ENCODE measurements at places on chromosomes 3 and 15.

GRCh38 chr3:119898478-119899191, 116.7 kb downstream of the NR1I2 start:
- no peak for DNase-seq

- no peak for DNase-seq
Observed at GRCh38 chr3:126781406-126781805, 77.4 kb downstream of the CHCHD6 start.

GRCh38 chr3:63364495-63364894, 86.4 kb downstream of the SYNPR start:
- no peak for DNase-seq

DNA sequence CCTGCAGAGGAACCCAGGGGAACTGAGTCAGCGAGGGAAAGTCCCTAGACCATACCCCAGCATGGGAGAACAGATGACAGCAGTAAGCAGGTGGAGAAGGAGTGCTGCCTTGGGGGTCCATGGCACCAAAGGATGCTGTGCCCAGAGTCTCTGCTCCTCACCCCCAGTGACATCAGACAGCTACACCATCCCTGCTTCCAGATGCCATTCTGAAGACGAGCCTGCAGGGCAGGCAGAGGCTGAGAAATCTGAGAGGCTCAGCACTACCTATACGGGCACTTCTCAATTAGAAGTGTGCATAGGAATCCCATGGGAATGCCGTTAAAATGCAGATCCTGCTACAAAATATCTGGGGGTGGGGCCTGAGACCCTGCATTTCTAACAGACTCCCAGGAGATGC, 211.3 kb upstream of the NSMCE3 start:
- no peak for DNase-seq

DNA sequence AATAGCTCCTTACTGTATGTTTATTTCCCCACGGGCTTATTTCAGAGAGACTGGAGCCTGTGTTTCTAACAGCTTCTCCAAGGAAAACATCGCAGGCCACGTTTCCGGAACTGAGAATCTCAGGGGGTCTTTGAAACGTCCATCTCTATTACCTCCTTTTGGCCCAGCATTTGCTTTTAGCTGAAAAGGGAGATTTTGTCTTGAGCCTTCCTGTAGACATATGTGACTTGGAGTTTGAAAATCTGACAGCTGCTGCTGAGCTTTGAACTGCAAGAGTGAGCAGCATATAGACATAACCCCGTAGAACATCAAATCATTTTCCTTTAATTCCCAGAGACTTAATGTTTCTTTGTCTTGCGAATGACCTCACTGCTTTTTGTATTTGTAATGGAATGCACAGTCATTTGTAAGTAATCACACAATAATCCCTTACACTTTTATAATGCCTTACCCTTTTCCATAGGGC, 54.6 kb downstream of the LPP start:
- DNase-seq = no peak

- no peak for DNase-seq
Observed at GRCh38 chr3:143848704-143849103, 436 bp upstream of the SLC9A9 start.

- no peak for DNase-seq
Observed at GRCh38 chr15:59217876-59218498, 11.3 kb downstream of the LDHAL6B start.

- DNase-seq = no peak
Observed at GRCh38 chr3:79810581-79810980, 42.8 kb upstream of the ROBO1 start.

GRCh38 chr15:91468871-91469580, 369.0 kb downstream of the SV2B start:
- DNase-seq = no peak

DNA sequence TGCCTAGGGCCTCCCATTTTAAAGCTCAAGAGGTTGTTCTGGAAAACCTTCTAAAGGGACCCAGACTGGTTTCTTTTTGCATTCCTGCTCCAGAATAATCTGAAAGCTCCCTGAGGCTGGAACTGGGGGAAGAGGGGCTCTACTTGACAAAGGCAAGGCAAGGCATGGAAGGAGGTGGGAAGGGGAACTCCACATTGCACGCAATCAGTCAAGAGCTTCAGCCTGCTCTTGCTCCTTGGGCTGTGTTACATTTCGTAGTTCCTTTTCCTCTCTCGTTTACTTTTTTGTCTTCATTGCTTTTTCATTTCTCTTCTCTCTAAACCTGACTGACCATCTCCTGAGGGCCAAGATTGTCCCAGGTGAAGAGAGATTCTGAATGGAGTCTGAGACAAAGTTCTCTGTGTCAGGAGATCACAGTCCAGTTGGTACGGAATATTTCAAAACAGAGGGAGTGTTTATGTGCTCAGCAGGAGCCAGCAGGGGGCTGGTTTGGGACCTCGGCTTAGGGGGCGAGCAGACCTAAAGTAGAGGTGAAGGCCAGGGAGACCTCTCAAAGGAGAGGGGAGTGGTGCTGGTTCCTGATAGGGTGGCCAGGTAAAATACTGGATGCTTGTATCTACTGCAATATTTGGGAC, 6.0 kb upstream of the KCTD6 start:
- DNase-seq = no peak

- DNase-seq = no peak
Observed at GRCh38 chr3:109784285-109784684, 446.9 kb upstream of the DPPA4 start.

DNA sequence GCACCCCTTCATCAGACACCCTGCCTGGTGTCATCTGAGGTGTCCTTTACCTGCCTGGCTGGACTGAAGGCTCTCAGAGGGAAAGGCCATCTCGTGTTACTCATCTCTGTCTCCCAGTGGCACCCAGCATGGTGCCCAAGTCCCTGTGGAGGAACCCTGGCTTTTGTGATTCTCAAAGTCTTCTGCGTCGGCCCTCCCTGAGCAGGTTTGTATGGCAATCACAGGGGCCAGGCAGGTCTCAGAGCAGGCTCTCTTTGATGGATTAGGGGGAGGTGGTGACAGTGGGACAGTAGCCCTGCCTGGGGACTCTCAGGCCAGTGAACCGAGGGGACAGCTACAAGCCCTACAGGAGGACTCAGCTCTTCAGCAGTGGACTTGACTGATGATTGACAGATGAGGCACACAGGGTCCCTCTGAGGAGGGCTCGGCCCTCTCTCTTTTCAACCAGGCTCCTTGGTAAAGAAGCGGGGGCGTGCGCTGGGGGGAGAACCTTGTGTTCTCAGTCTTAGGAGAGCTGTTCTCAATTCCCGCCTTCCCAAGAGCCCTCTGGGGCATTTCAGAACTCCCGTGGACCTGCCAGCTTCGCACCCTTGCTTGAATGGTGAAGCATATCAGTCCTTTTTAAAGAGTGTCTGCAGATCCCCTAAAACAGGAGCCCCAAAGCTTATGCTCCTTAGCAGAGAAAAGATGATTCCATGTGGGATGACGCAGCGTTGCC, 108.3 kb downstream of the VGLL4 start:
- DNase-seq = no peak

DNA sequence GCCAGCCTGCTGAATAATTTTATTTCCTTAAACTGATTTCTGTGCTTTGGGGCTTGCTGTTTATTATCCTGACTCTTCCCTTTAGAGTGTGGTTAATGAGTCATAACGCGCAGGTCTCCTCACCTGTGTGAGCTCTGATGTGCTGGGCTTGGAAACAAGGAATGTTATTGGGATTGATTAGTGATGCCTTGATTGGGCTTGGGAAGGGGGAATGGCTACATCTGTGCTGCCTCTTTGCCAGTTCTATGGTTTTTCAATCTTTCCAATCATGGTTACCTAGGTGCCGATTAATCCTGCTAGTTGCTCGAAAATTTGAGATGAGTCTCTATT, 161.0 kb downstream of the THSD4 start:
- no peak for DNase-seq

DNA sequence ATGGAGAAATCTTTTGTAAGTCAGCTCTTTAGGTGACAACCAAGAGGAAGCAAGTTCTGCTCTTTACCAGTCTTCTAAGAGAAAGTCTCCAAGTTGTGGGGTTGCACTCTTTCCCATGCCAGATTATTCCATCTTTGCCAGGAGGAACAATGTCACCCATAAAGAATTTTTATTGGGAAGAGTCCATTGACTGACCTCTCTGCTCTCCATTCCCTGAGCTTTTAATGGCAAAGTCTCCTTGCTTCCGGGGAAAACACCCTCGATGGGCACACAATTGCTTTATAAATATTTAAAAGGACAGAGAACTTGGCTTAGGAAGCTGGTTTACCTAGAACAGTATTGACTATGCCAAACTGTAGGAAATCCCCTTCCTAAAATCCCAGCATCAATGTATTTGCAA, 19.9 kb upstream of the UBE2E1 start:
- DNase-seq = no peak

DNA sequence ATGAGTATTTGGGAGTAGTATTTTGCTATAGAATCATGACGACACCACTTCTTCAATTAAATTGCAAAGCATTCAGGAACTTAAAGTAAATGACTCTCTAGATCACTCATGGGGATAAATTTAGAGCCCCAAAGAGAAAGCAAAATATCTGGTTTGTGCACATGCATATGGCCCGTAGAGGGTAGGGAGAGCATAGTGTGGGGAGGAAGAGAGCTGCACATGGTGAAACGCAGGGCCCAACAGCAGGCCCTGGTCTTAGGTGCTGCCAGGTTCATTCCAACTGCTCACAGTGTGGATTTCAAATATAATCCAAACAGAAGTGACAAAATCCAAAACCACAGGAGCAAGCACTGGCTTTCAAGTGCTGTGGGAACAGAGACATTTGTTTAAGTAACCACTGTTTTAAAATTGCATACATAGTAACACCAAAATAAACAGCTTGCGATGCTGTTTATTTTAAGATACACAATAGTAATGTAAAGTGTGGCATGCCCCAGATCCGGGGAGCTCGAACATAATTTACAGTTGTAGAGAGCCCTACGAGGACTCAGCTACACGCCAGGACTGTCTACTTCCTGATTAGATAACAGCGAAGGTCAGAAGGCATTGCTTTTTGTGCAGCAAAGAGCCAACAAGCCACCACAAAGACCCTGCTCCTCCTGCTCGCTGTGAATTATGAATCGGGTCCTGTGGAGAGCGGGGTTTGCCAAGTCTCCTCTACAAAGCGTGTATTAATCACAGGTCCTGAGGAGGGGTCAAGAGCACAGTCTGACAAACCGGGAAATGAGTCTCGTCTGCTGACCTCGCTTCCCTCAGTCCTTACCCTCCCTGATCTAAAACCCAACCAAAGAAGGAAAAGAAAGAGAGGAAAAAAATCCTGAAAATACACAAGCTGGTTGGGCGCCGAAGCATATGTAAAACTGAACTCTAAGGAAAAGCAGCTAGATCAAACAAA, 80.6 kb downstream of the MEIS2 start:
- DNase-seq = no peak

GRCh38 chr3:102054543-102055080, 205.3 kb downstream of the NFKBIZ start:
- no peak for DNase-seq

DNA sequence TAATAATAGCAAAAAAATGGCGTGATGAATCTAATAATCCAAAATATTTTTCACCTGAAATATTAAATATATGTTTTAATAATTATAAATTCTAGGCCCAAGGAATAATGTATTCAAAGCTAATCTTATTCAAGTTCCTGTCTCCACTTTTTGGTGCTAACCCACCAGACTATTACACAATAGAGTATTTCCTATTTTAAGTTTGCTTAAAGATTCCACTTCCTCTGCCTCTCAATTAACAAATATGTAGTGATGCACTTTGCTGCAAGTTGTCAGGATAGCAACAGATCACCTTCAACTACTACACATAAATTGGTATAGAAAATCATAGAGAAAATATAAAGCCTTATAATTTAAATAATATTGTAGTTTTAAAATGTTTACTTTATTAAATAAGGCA, 467.5 kb downstream of the C3orf38 start:
- DNase-seq = no peak

DNA sequence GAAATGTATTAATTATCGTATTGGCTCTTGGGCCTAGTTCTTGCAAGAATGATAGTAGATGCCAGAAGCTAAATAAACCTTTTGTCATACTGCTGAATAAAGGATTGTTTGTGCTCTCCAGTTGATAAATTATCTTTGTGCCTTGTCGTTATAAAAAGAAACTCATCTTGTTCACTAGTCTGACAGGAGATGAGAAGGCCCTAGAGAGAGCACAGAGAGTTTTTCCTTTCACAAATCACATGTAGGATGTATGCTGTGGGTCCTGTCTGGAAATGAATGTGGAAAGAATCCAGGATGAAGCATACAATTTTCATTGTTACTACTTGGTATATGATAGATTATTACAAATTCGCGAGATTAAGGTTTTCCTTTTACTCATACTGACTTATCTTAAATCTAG, 113.0 kb downstream of the NLGN1 start:
- DNase-seq = no peak

DNA sequence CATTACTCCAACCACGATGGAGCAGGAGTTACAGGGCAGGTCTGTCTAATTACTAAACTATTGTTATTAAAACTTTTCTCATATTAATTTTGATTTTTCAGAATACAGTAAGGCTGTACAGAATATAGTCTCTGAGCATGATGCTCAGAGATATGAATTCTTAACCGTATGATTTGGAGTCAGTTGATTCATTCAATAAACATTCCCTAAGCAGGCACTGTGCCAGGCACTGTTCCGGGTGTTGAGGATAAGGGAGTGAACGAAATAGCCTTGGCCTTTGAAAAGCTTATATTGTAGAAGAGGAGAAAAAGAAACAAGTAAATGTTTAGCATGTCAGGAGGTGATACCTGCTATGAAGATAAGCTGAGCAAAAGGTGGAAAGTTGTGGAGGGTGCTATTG, 187.3 kb downstream of the KCNAB1 start:
- no peak for DNase-seq

DNA sequence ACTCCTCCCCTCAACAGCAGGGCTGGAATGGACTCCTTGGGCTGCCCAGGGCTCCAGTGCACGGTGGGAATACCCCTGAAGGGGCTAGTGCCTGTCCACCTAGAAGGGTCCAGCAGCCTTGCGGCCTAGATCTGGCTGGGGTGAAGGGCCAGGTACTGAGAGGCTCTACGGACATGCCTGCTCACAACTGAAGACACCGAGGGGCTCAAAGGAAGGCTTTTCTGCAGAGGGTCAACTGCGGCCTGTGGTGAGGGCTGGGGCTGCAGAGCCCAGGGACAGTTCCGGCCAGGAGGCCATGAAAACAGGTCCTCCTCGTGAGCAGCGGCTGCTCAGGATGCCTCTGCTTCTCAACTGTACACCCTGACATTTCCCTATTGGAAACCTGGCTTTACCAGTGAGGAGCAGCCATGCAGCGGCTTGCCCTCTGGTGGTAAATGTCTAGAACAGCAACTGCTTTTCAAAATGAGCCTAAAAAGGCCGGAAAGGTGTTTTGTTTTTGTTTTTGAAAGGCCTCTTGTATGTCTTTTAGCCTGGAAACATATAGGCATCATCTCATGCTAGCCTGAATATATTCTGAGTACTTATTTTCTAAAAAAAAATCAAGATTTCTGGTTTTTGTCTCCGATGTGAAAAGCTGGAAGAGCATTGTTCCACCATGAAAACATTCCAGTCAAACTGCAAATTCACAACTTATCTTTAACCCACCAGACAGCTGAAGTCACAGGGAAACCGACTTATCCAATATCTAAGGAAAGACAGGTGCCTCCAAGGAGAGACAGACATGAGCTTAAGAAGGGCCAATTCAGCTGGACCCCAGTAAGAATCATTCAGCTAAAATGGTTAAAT, 163.4 kb downstream of the KLF13 start:
- no peak for DNase-seq

- no peak for DNase-seq
Observed at GRCh38 chr15:50224606-50225005, 40.9 kb downstream of the HDC start.

GRCh38 chr15:32819448-32819847, 101.6 kb downstream of the GREM1 start:
- no peak for DNase-seq
